Stimulated activated CD8-positive, alpha-beta memory T cell treated with anti-CD3 and anti-CD28 coated beads, Interleukin-12 subunit alpha, Interleukin-12 subunit beta, amount 100 ng/mL, for 1 hour (primary cell): ENCODE measurements at places on chromosomes 5 and 9.

- no peak for DNase-seq
Observed at GRCh38 chr9:95434116-95435073, 82.4 kb downstream of the PTCH1 start.

DNA sequence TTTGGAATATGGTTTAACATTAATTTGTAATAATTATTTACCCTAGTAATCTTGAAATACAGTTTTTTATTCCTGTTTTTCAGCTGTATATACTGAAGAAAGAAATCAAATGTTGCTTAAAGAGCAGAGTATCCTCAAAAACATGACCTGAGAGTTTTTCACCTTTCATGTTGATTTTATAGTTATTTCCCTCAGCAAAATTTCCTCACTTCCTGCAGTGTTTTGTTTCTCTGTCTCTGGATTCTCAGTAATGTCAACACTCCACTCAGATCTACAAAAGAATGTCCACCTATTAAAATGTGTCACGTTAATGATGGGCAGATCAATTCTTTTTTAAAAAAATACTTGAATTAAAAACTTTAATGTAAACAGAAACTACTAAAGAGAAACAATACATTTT is 398.3 kb downstream of the ANXA1 start:
- DNase-seq: no peak

DNA sequence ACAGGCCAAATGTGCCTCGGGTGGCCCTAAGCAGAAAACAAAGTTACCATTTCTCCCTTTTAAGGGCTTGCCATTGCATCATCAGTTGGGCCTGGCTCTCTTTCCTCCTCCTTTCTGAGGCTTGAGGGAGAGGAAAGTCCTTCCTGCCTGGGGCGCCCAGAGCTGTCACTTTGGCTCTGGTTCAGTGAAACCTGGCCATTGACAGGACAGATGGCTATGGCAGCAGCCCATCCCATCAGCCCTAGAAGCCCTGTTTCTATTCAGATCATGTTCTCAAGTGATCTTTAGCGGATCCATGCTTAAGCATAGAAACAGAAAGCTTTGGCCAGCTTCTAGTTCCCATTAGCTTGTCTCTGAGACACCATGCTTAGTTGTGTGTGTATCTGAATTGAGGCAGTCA is 293.4 kb downstream of the YTHDC2 start:
- no peak for DNase-seq

DNA sequence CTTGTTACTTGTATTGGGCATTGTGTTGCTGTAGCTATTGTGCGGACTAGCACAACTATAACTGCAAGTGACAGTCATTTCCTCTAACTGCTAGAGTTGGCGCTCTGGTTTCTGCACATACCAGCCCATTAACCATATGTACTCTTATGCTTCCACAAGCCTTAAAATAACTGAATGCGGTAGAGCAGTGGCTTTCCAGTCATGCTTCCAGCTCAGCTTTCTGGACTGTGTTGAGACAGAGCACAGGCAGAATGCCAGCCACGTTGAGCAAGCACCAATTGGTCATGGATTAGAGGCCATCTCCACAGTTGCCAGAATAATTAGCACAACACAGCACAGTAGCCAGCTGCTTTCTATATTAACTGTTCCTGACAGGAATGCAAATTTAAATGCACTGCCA is 12.2 kb downstream of the INVS start:
- no peak for DNase-seq

GRCh38 chr9:116327701-116328405 is 174.3 kb downstream of the PAPPA start:
- DNase-seq: no peak

- no peak for DNase-seq
Observed at GRCh38 chr5:133819977-133820471, 148.4 kb downstream of the C5orf15 start.

DNA sequence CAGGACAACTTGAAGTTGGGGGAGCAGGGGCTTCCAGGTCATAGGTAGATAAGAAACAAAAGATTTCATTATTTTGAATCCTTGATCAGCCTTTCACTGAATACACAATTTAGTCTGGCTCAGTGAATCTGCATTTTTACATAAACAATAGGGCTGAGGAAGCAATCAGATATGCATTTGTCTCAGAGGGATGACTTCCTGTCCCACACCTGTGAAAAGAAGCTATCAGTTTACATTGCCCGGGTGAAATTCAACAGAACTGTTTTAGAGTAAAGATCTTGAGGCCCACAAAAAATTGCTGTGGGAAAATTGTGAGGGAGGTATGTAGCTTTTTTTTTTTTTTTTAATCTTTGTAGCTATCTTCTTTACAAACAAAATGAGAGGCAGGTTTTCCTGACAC is 38.3 kb downstream of the DNAJB5 start:
- no peak for DNase-seq

- DNase-seq: no peak
Observed at GRCh38 chr5:20494706-20495105, 506.7 kb upstream of the CDH18 start.

DNA sequence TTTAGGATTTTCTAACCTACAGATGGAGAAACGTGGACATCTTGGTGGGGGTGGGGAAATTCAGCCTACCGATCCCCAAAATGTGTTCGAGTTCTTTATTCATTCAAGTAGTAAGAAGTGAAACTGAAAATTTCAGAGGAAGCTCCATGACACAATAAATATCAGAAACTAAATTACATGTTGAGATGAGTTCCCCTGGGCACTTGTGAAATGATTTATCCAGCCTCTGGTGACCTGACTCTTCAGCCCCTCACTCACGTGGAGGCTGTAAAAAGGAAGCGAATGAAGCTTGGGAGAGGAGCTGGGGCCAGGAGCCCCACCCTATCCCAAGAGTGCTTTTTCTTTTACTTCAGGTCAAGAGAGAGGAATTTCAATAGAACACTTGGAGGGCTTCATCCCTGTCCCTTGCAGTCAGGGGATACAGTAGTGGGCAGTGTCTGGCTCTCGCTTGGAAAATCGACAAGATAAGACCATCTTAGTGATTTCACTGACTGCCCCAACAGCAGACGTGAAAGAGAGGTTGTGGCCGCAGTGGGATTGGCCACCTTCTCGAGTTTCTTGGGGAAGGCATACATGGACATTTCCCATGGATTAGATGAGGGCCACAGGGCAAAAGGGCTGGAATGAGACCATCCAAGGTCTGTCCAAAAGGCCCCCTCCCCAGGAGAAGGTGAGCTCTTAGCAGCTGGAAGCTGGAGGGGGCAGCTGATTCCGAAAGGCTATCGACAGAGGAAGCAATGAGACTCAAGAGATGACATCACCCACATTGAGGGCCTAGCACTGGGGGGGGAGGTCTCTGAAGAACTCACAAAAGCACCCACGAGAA is 76.8 kb upstream of the SH3PXD2B start:
- no peak for DNase-seq

GRCh38 chr5:130289132-130290088 is 385.1 kb downstream of the CHSY3 start:
- no peak for DNase-seq

- no peak for DNase-seq
Observed at GRCh38 chr9:114384836-114385396, 2.9 kb downstream of the AKNA start.

GRCh38 chr9:110252509-110253139 is 3.7 kb downstream of the TXN start:
- DNase-seq: no peak

DNA sequence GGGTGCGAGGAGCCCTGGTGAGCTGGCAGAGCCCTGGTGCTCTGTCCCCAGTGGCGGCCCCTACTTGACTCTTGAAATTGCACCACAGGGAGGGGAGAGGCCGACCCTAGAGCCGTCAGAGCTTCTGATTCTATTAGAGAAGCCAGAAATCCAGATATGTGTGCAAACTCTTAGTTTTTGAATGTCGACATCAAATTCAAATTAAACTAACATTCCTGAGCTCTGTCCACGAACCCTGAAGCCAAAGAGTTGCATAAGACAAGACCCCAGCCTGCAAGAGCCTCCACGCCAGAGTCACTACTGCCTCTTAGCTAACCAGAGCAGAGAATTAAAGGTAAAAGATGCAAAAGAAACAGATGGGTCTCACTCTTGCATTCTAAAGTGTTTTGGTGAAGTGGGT is 29.8 kb upstream of the MSX2 start:
- no peak for DNase-seq

- no peak for DNase-seq
Observed at GRCh38 chr5:98785244-98785643, 11.8 kb downstream of the RGMB start.

DNA sequence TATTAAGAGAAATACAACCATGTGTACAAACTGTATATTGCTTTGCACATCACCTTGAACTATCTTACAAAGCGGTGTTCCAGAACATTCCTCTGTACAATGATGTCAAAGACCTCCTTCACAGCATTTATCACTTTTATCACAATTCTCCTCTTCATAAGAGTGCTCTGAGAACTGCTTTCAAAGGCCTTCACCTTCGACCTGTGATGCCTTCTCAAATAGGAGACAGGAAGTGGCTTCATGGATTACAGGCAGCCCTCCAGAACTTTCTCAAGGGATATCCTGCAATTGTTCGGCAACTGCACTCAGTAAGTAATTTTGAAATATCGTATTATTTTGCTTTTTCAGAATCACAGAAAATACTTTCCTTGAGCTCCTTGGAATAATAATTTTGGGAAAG is 68.0 kb upstream of the IL7R start:
- DNase-seq: no peak

- DNase-seq: no peak
Observed at GRCh38 chr9:70127540-70128416, 84.1 kb downstream of the MAMDC2 start.

DNA sequence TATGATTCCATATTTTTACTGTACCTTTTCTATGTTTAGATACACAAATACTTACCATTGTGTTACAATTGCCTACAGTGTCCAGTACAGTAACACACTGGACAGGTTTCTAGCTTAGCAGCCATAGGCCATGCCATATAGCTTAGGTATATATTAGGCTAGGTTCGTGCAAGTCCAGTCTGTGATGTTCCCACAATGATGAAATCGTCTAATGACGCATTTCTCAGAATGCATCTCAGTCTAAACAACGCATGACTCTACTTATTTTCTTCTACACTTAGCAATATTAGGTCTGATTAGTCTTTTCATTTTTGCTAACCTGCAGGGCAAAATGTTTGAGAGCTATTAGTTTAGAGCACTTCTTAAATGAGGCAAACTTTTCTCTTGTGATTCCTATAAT is 22.7 kb downstream of the OR2S2 start:
- DNase-seq: no peak

GRCh38 chr5:148716716-148717115 is 62.4 kb upstream of the HTR4 start:
- DNase-seq: no peak

- DNase-seq: no peak
Observed at GRCh38 chr9:130946766-130947617, 7.9 kb upstream of the FIBCD1 start.

GRCh38 chr9:137956039-137956438 is 78.5 kb downstream of the CACNA1B start:
- DNase-seq: no peak

DNA sequence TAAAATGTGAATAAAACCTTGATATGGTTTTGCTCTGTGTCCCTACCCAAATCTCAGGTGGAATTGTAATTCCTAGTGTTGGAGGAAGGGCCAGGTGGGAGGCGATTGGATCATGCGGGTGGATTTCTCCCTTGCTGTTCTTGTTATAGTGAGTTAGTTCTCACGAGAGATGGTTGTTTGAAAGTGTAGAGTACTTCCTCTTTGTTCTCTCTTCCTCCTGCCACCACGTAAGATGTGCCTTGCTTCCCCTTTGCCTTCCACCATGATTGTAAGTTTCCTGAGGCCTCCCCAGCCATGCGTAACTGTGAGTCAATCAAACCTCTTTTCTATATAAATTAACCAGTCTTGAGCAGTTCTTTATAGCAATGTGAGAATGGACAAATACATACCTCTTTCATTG is 34.9 kb downstream of the TARS1 start:
- no peak for DNase-seq

- DNase-seq: no peak
Observed at GRCh38 chr9:128096616-128097536, 28.8 kb downstream of the SLC25A25 start.

GRCh38 chr9:108086624-108087023 is 597.1 kb upstream of the KLF4 start:
- DNase-seq: no peak

DNA sequence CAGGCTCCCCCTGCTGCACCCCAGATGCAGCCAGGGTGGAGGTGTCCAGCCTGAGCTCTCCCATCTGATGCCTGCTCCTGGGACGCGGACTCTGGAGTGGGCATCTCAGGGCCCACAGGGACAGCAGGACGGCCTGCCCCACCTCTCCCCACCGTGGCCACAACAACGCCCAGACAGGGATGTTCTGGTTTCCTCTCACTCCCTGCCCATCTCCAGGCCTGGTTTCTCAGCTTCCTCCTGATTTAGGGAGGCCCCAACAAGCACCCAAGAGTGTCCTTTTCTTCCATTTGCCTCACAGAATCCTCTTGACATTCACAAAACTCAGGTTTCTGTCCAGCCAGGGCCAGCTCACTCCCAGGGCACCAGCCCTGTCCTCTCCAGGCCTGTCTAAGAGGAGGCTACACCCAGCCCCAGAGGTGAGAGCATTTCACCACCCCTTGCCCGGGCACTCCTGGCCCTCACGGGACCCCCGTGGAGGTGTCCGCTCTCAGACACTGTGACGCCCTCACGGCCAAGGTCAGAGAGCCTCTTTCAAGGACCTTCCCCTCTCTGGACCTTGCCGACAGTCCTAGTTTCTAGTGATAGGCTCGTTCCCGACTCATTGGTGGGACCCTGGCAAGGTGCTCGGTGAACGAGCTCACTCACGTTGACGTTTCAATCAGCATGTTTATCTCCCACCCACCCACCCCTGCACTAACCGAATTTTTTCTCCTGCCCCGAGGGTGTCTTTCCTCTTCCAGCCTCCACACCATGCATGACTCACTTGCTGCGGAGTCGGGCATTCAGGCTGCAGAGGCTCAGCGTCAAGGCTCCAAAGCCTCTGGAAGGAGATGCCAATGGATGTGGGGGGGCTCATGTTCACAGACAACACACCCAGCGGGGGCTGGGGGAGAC is 62.0 kb upstream of the UNC5A start:
- no peak for DNase-seq

DNA sequence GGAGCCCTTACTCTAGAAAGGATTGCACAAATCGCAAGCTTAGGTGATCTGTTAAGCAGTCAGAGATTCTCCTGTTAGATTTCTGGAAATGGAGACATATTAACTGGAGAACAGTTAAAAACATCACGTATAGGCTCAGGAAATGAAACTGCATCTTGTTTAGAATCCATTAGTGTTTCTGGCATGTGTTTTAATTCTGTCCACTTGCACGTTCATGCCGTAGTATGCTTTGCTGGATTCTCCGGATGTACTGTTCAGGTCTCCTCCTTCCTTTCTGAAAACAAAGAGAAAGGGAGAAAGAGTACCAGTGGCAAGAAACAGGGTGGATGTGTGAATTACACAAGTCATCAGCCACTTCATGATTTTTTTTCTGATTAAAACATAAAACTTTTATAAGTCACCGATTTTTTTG is 2.5 kb upstream of the RGMB start:
- DNase-seq: no peak
